ENCODE measurements at places on chromosomes 12 and 14. TPM values are rescaled to one million over a fixed set of nuclear protein-coding genes. Genes with fewer than 3 reads are reported as not detected.
A peak's percentile ranks its signal among the peaks of the same experiment; 100 is the strongest.

Gene HOXC11
- total RNA-seq, result not detected

Gene APOF
- total RNA-seq, result not detected

Gene CPM
- total RNA-seq, result 2.9 TPM

Gene SLCO1B3
- total RNA-seq, result not detected

Gene SLC11A2
- total RNA-seq, result 86.4 TPM

Gene APEX1
- total RNA-seq, result 64.4 TPM

DNA sequence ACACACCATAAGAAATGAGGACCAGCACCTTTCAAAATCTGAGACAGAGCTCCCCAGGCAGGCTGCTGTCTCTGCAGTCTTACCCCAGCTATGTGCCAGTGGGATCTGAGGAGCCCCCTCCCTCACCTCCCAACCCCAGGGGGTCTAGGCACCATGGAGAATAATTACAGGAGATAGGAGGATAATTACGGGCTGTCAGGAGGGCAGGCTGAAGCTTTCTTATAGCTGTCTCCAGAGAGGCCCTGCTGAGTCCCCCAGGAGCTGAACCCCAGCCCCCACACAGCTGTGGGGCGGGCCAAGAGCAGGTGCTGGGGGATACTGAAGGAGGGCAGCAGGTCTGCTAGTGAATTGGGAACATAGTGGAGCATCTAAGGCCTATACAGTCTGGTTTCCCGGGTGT is 6.8 kb downstream of the CPNE6 start:
- no peak for DNase-seq

DNA sequence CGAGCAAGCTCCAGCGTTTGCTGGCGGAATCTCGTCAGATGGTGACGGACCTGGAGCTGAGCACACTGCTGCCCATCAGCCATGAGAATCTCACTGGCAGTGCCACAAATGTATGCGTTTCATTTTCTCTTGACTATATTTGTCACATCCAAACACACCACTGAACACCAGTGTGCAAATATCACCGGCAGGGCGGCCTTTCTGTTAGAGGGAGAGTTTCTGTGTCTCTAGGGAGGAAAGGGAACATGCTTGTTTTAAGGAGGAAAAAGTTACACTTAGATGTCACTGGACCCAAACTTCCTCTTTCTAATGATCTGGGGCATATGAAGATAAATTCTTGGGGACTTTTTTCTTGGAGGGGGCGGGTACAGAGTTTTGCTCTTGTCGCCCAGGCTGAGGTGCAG is 21.9 kb upstream of the HIP1R start:
- no peak for DNase-seq

DNA sequence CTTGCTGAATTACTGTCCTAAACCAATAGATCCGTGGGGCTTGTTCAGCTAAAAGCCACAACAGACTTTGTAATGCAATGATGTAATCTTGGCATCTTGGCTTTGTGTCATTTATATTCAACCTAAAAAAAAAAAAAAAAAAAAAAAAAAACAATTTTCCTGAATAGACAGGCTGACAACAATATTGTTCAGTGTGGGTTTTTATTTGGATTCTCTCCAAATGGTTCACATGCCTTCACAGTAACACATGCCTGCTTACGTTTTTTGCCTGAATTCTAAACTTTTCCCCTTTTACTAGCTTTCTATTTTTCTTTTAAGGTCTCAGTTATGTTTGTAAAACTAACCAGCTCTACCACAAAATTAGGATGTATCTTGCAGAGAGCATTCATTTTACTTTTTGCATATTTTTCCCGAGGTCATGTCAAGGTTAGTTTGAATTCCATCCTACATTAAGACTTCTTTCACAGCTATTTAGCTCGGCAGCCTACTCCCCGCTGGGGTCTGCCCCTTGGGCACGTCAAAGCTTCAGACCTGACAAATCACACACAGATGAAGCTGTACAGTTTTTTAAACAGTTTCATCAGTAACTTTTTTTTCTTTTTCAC is 213.7 kb upstream of the NPAS3 start:
- no peak for DNase-seq

GRCh38 chr14:89476354-89476896 is 59.4 kb upstream of the FOXN3 start:
- DNase-seq, result no peak

DNA sequence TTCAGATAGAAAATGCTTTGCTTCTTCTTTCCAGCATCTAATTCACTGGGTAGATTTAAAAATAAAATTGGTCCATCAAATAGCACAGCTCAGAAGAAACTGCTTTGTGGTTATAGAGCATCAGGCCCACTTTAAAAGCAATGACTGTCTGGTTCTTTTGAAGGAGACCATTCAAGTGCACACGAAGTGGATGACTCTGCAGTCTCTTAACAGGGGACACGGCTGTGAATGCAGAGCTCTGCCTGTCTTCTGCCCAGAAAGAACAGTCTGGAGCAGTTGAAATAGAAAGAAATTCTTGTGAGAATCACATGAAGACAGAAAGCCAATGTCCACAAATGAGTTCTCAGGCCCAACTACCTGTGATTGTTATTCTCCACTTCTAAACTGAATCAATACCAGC is 138.7 kb upstream of the PLEKHA5 start:
- DNase-seq, result no peak

GRCh38 chr12:3086211-3086610 is 9.0 kb downstream of the TSPAN9 start:
- DNase-seq, result no peak

DNA sequence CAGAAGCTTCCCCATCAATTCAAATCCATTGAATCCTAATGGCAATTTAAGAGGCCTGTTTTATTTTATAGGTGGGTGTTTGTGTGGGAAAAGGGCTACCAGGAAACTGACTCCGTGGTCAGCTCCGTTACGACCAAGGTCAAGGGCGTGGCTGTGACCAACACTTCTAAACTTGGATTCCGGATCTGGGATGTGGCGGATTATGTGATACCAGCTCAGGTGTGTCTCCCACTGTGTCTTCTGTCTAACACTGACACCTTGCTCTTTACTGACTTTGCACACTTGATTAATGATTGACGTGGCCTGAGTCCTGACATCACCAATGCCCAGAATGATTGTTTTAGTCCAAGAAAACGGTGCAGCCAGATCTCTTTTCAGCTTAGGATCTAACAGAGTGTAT is 7.1 kb downstream of the P2RX4 start:
- no peak for DNase-seq

DNA sequence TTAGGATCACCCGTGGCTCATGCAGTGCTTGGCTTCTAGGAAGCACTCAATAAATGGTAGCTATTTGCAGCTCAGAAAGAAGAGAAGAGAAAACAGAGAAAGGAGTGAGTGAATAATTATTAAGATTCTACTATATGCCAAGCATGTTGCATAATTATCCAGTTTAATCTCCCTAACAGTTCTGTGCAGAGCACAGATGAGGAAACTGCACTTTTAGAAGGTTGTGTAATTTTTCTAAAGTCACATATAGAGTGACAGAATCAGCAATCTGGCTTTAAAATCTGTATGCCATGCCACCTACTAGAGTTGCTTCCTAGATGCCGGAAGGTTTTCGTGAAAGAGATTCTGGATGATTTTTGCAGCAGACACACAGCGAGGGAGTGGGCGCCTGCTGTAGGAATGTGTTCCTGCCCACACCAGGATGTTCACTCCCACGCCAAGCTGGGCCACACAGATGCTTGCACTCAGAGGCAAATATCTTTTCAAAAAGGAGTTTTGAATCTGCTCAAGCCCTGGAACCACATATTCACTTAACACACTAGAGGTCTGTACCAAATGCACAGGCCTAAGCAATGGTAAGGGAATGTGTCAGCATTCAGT is 50.2 kb upstream of the SMCO2 start:
- DNase-seq, result peak; percentile 6

DNA sequence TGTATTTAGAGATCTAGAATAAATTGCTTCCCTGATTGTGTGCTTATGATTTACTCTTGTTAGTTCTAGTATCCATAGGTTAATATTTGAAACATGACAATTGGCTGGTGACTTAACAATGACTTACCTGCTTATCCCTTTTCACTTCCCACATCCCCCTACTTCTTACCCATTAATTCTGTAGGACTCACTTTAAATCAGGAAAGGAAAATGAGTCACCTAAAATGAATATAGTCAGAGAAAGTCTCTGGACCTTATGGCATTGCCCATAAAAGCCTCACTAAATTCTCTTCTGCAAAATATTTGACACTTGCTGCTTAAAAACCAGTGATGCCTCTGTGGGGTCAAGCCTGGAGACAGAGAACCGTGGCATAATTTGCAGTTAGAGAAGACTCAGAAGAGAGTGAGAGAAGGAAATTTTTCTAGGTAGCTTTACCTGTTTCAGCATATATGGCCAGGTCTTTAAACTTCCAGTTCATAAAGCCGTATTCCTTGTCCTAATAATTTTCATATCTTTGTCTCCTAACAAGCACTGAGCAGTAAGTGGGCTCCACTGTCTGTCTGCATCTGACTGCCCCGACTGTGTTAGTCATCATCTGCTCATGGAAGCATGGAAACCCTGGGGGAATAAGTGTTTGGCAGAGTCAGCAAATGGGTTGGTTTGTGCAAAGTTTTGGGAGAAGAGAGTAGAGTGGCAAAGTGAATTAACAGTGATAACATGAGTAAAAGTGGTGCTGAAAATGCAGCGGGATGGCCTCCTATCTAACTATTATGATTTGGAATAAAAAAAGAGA is 294.4 kb downstream of the AKAP6 start:
- DNase-seq, result no peak

DNA sequence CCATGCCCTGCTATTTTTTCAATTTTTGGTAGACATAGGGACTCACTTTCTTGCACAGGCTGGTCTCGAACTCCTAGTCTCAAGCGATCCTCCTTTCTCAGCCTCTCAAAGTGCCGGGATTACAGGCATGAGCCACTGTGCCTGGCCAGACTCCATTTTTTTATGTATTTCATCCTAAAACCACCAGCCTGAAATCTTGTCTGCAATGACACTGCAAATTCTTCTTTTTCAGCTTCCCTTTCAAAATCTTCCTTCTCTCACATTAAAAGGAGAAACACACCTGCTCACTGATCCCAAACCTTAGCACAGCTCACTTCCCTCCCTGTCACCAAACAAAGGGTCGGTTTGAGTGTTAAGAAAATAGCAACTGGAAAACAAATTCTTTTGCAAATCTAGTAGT is 62.6 kb downstream of the PPP2R5E start:
- no peak for DNase-seq

DNA sequence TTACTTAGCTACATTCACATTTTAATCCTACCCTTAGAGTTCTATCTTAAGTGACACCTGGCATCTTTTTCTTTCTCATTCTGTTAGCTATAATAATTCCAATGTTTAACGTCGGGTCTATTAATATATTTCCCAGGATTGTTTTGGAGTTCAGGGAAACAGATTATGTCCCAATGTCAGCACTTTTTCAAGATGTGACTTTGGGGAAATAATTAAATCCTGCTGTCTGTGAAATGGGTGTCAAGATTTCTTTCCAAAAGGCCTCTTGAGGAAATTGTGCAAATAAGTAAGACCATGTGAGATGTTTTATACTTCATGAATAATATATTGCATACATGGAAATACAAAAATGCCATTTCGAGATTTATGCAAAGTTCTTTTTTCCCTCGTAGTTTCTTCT is 887.6 kb upstream of the SEL1L start:
- DNase-seq, result no peak

DNA sequence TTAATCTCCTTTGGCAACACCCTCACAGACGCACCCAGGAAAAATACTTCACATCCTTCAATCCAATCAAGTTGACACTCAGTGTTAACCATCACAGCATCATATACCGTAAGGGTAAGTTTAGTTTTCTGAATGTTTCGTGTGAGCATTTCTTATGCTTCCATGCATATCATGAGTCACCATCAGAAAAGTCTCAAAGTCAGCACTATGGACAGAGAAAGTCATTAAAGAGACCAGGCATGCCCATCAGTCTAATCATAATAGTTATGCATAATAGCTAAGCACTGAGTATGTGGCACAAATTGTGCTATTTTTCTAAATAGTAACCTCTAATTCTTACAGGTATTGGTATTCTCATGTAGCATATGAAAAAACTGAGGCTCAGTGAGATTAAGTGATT is 158.8 kb upstream of the PRMT8 start:
- no peak for DNase-seq

- DNase-seq, result peak; percentile 38
Observed at GRCh38 chr12:68746572-68747180, 700 bp downstream of the SLC35E3 start.

DNA sequence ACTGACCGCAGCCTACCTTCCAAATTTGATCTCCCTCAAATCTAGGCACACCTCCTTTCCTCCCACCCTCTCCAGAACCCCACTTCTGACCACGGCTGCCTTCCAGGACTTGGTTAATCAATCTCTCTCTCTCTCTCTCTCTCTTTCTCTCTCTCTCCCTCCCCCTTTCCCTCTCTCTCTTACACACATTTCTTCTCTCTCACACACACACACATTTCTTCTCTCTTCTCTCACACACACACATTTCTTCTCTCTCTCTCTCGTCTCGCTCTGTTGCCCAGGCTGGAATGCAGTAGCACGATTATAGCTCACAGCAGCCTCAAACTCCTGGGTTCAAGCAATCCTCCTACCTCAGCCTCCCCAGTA is 521 bp upstream of the GMFB start:
- DNase-seq, result no peak

- no peak for DNase-seq
Observed at GRCh38 chr14:49688701-49689030, 652 bp upstream of the POLE2 start.

GRCh38 chr14:36363704-36364103 is 43.3 kb upstream of the MBIP start:
- DNase-seq, result no peak

GRCh38 chr12:76669981-76670380 is 93.9 kb upstream of the ZDHHC17 start:
- DNase-seq, result no peak

DNA sequence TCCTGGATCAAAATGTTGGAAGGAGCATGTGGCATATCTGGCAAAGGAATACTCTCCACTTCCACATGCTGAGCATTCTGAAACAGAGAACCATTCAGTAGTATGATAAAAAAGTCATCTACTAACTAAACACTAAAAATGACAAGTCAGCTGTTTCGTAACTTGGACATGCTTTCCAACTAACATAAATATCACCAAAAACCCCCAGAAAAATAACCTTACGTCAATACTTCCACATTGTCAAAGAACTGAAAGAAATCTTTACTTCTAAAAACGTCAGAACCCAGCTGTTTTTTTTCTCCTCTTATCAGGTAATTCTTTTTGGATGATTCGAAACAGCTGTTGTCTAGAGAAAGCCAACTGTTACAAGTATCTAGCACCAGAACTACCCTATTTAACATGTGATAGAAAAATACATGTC is 8.2 kb downstream of the WBP11 start:
- DNase-seq, result no peak

DNA sequence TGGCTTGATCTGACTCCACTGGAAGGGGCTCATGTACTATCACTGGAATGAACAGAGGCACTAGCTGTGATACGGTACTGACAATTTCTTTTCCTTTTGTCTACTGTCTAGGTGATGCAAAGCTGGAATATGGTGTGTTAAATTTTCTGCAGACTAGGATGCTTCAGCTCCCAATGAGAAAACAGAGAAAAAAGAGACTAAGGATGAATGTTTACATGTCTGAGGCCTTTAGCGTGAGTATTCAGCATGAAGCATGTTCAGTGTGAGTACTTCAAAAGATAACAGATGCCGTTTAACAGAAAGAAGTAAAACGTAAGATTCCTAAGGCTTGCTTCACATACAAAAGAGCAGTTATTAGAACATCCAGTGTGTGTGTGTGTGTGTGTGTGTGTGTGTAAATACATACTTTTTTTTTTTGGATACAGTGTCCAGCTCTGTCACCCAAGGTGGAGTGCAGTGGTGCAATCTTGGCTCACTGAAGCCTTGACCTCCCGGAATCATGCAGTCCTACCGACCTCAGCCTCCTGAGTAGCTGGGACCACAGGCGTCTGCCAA is 92.3 kb upstream of the FERMT2 start:
- DNase-seq, result no peak
